OCI-M1 (cell line): ENCODE measurements at places on chromosomes 6 and 20.

DNA sequence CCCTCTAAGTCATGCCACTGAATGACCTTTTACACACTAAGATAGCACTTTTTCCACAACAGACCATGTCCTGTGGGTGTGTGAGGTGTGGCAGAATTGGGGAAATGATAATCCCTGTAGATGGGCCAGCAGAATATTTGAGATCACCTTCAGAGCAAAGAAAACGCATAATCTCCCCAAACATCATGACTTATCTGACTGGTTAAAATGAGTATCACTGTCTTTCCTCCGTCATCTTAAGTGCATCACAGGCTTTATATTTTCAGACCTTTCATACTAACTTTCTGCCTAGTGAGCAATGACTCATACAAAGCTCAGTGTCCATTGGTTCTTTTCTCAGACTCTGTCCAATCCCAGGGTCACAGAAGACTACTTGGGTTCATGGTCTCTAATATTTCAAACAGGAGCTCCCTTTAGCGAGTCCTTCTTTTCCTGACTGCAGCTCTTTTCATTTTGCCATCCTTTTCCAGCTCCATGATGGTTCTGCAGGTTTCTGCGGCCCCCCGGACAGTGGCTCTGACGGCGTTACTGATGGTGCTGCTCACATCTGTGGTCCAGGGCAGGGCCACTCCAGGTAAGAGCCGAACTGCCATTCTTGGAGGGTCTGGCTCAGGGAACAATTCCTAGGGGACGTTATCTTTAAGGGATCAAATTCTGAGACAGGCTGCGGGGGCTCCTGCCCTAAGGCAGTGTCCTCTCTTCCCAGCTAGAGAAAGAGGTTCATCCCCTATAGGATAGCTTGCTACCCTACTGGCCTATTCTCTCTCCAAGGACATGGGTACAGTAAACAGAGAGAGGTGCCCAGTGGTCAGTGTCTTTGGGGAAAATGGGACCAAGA, at the start of gene HLA-DPB1:
Gene HLA-DPB1 (plus strand): TSS at position 423 of the 838 bp plus-strand sequence. CDS start 52 bp downstream, at position 475.
- DNase-seq = peak; percentile 91

DNA sequence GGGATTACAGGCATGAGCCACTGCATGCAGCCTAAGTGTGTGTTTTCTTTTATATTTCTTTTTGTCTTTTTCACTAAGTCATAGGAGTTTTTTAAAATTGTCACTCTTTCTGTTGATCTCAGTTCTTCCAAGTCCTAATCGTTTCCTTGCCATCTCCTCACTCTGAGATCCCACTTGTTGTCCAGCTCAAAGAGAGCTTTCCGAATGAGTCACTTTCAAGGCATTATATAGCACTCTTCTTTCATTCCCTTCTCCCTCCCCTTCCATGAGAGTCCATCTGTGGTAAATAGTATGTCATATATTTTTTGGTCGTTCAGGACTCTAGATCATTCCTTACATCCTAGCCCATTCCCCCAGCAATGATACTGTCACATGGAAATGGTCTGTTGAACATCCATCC, 4.3 kb downstream of the VAPB start:
- no peak for DNase-seq

GRCh38 chr6:168706471-168707177, 265.6 kb downstream of the SMOC2 start:
- no peak for DNase-seq

- peak; percentile 38 for DNase-seq
Measured at GRCh38 chr6:152975204-152975915, 7.5 kb downstream of the FBXO5 start.

GRCh38 chr6:62516291-62517141, 230.5 kb upstream of the KHDRBS2 start:
- DNase-seq = peak; percentile 49
